ENCODE measurements at places on chromosomes 4 and X. TPM values are rescaled to one million over a fixed set of nuclear protein-coding genes. Genes with fewer than 3 reads are reported as not detected.
A peak's percentile ranks its signal among the peaks of the same experiment; 100 is the strongest.

DNA sequence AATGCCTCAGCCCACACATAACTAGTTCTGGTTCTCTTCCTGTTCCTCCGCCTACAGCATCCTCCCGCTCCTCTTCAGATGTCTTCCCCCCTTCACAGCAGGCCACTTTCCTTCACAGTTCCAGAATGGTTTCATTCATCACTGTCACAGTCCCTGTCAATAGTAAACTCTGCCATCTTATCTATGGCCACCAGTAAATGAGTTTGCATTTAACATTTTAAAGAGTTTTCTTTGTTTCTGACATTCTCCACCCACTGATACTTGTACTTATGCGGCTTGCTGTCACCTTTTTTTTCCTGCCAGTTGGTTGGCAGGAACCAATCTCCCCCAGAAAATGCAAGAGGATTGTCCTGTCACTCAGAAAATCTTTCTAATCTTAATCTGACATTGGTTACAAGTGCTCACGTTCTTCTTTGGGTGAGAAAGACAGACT lies 114.1 kb downstream of the GLUD2 start:
- H3K27ac ChIP-seq: no peak overlapping the region
- DNase-seq: no peak
- no peaks in the 10 kb centered on the region for H3K36me3 ChIP-seq

DNA sequence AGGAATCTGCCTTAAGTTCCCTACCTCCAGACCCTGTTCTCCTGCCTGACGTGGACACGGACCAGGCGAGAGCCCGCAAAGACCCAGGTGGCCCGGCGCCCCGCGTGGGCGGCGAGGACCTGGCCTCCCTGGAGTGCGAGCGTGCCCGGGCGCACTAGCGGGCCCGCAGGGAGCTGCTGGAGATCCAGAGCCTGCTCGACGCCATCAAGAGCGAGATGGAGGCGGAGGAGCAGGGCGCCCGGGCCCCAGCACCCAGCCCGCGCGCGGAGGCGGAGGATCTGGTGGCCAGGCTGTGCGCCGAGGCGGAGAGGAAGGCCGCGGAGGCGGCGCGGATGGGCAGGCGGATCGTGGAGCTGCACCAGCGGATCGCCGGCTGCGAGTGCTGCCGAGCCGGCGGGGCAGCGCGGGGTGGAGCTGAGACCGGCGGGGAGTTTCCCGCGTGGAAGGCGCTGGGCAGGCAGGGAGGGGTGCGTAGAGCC lies 18.2 kb downstream of the MRFAP1 start:
- peaks cover 7% of the 10 kb centered on the region for H3K4me1 ChIP-seq
- H3K4me3 ChIP-seq: peak overlapping the region; percentile 5
- DNase-seq: peak; percentile 42
- H3K36me3 ChIP-seq: no peaks in the 10 kb centered on the region
- H3K27me3 ChIP-seq: no peaks in the 10 kb centered on the region

Gene PWWP3B
- not detected for total RNA-seq

Gene HPSE
- 10.9 TPM for total RNA-seq

DNA sequence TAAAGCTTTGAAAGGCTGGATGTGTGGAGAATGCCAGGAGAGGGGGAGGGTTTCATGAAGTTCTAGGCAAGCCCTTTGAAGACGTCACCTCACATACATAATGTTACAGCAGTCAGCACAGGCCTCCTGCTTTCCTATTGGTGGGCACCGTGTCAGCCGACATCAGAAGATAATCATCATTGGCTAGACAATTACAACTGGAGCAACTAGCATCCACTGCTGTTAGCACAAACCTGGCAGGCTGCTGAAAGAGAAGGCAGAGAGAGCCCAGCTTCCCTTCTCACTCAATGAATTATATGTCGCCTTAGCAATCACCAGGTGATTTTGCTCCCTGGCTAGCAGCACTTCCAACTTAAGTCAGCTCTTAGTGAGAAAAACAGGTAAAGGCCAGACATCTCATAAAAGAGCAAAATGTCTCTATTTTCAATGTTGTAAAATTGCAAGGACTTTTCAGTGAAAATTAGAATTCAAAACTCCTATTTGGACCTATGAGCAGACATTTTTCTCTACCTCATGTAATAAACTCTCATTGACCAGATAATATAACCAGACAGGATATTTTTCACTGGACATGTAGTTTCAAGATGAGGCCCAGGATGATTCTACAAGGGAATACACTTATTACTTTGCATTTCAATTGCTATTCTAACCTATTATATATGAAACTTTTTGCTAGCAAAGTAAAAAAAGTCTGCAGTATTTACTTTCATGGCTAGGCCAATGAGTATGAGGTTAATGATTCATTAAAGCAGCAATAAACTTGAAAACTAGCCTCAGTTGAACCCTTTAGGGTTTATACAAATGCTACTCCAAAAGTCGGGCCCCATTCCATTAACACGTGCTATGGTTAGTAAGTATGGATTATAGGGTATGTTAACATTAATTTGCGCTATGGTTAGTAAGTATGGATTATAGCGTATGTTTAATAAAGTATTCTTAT lies 4.3 kb downstream of the ELOVL6 start:
- no peaks in the 10 kb centered on the region for H3K36me3 ChIP-seq
- H3K27ac ChIP-seq: peak overlapping the region; percentile 51
- no peak overlapping the region for H3K4me3 ChIP-seq
- H3K4me1 ChIP-seq: peaks cover 24% of the 10 kb centered on the region
- DNase-seq: peak; percentile 66
- no peaks in the 10 kb centered on the region for H3K27me3 ChIP-seq

Gene IL21
- total RNA-seq: 3.1 TPM

Gene DACH2
- total RNA-seq: not detected

DNA sequence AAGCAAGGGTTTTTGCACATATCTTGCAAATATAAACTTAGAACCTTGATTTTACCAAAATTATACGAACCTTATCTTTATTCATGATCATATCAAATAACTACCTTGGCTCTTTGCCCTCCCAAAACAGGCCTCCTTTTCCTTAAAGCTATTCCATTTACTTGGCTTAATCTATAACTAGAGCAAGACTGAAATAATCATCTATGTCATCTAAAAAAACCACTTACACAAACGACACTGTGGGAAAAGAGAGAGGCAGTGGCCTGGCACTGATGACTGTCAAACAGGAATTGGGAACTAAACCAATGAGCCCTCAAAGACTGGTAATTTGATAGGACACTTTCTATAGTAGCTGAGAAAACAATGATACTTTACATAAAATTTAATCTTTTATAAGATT lies 11.7 kb upstream of the PTPN13 start:
- H3K4me3 ChIP-seq: no peak overlapping the region
- no peak overlapping the region for H3K27ac ChIP-seq
- H3K27me3 ChIP-seq: no peaks in the 10 kb centered on the region
- no peak for DNase-seq
- no peaks in the 10 kb centered on the region for H3K36me3 ChIP-seq

- DNase-seq: no peak
- no peak overlapping the region for H3K4me3 ChIP-seq
- peaks cover 6% of the 10 kb centered on the region for H3K4me1 ChIP-seq
- no peaks in the 10 kb centered on the region for H3K27me3 ChIP-seq
- H3K27ac ChIP-seq: no peak overlapping the region
These were observed 29.3 kb downstream of the ZNF827 start for GRCh38 chr4:145909281-145909715.

GRCh38 chrX:52923781-52924241 lies 26.7 kb downstream of the FAM156B start:
- no peak for DNase-seq
- no peaks in the 10 kb centered on the region for H3K27me3 ChIP-seq
- H3K4me3 ChIP-seq: no peak overlapping the region
- no peak overlapping the region for H3K27ac ChIP-seq
- no peaks in the 10 kb centered on the region for H3K36me3 ChIP-seq
- H3K4me1 ChIP-seq: no peaks in the 10 kb centered on the region

Gene PNMA6A
- total RNA-seq: 1.8 TPM

Gene RHOXF1
- total RNA-seq: not detected

DNA sequence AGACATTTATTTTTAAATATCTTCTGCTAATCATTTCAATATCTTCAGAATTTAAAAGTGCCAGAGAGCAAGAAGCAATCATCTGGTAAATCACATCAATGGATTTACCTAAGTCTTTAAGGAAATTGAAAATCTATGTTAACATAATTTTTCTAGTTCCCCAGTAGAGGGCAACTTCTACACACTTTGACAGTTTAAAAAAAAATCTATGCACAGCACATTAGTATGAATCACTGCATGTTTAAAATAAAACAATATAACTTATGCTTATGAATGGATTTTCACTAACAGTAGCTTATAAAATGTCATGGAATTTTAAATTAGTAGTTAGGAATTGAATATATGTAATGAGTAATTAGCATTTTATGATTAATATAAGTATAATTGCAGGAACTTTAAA lies 126.5 kb downstream of the REELD1 start:
- no peaks in the 10 kb centered on the region for H3K27me3 ChIP-seq
- DNase-seq: no peak
- H3K36me3 ChIP-seq: no peaks in the 10 kb centered on the region
- no peak overlapping the region for H3K4me3 ChIP-seq

DNA sequence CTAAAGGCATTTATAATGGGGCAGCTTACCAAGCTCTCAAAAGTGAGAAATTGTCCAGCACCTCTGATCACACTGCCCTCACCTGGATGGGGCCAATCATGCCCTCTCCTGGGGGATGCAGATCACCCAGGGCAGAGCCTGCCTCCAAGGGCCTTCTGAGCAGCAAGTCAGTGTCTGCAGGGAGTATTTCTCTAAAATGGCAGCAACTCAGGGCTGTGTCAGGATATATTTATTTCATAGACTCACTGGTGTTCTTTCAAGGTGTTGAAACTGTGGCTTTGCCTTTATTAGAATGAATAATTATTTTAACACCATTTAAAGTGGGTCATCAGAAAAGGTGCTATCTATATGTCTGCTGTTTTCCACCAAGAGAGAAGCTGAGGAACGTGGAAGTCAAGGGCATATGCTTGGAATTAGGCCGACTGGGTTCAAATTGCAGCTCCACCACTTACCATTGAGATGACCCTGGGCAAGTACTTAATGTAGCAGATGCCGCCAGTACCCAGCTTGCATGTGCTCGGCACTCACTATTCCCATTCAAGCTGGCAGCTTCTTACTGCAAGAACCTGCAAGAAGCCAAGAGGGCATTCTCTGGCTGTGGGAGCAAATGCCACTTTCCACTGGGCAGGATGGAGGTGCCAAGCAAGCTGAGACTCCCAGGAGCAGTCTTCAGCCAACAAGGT lies 590.0 kb downstream of the BCOR start:
- peaks cover 4% of the 10 kb centered on the region for H3K4me1 ChIP-seq
- DNase-seq: no peak
- H3K36me3 ChIP-seq: no peaks in the 10 kb centered on the region
- no peaks in the 10 kb centered on the region for H3K27me3 ChIP-seq
- no peak overlapping the region for H3K27ac ChIP-seq

GRCh38 chr4:54063229-54063628 lies 1.2 kb downstream of the CHIC2 start:
- peaks cover 46% of the 10 kb centered on the region for H3K4me1 ChIP-seq
- H3K27me3 ChIP-seq: no peaks in the 10 kb centered on the region
- no peaks in the 10 kb centered on the region for H3K36me3 ChIP-seq
- DNase-seq: peak; percentile 18

GRCh38 chr4:172149329-172149728 lies 336.1 kb downstream of the GALNTL6 start:
- no peak overlapping the region for H3K27ac ChIP-seq
- no peaks in the 10 kb centered on the region for H3K4me1 ChIP-seq
- no peaks in the 10 kb centered on the region for H3K27me3 ChIP-seq
- DNase-seq: no peak

- H3K27me3 ChIP-seq: no peaks in the 10 kb centered on the region
- DNase-seq: no peak
- no peaks in the 10 kb centered on the region for H3K4me1 ChIP-seq
- no peaks in the 10 kb centered on the region for H3K36me3 ChIP-seq
- no peak overlapping the region for H3K27ac ChIP-seq
These were observed 59.6 kb upstream of the CASK start for GRCh38 chrX:41982953-41983352.

Gene MTMR8
- total RNA-seq: 4.7 TPM

Gene ZCCHC18
- 2.9 TPM for total RNA-seq

GRCh38 chrX:643241-643595 lies 12.6 kb downstream of the SHOX start:
- H3K4me1 ChIP-seq: no peaks in the 10 kb centered on the region
- H3K36me3 ChIP-seq: no peaks in the 10 kb centered on the region
- no peak overlapping the region for H3K27ac ChIP-seq
- no peaks in the 10 kb centered on the region for H3K27me3 ChIP-seq

GRCh38 chrX:38260231-38260630 lies 39.6 kb upstream of the SRPX start:
- no peaks in the 10 kb centered on the region for H3K4me1 ChIP-seq
- H3K27me3 ChIP-seq: no peaks in the 10 kb centered on the region
- H3K4me3 ChIP-seq: no peak overlapping the region
- no peak overlapping the region for H3K27ac ChIP-seq
- no peaks in the 10 kb centered on the region for H3K36me3 ChIP-seq
- no peak for DNase-seq

Gene FDCSP
- not detected for total RNA-seq

- DNase-seq: peak; percentile 4
- no peak within 1 kb of the TSS for H3K27ac ChIP-seq
- no peaks in the 10 kb centered on the region for H3K4me1 ChIP-seq
These were observed at the start of gene DDIT4L for GRCh38 chr4:100189820-100190642. TSS of gene DDIT4L (minus strand) at chr4:100190468. CDS start at chr4:100189983, 485 bp downstream.

DNA sequence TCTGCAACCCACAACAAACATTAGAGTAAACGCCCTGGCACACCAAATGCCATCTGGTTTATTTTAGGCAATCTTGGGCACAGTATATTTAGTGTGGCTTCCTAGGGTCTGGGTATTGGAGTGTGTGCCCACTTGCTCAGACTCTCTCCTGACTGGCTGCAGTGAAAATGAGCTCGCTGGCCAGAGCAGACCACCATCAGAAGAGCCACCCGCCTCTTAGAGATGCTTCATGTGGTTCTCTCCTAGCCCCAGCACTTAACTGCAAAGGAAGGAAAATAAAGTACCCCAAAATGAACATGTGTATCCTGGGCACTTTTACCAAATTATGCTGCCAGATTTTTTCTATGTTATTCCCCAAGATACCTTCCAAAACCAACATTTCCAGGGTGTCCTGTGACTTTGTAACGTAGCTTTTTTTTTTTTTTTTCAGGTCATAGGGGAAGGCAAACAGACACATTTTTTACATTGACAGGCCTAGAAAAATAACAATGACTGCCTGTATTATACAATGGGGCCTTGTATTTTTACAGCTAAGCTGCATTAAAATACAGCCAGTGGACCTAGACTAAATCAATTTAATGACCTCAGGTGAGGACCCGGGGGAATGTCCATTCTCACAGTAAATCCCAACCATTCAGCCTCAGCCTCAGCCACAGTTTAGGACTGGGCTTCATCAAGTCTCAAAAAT lies 193.7 kb downstream of the RASL11B start:
- no peaks in the 10 kb centered on the region for H3K4me1 ChIP-seq
- no peak for DNase-seq
- H3K27ac ChIP-seq: no peak overlapping the region
- no peaks in the 10 kb centered on the region for H3K27me3 ChIP-seq
- H3K4me3 ChIP-seq: no peak overlapping the region

GRCh38 chr4:158903079-158903456 lies 134.2 kb downstream of the FNIP2 start:
- H3K4me3 ChIP-seq: no peak overlapping the region
- no peaks in the 10 kb centered on the region for H3K27me3 ChIP-seq
- H3K4me1 ChIP-seq: no peaks in the 10 kb centered on the region
- H3K36me3 ChIP-seq: no peaks in the 10 kb centered on the region
- peak overlapping the region; percentile 24 for H3K27ac ChIP-seq

All from CD8-positive, alpha-beta memory T cell (primary cell).